Activated naive CD4-positive, alpha-beta T cell treated with Interleukin-2 at 50 U/mL for 16 hours (primary cell): ENCODE measurements at places on chromosomes 1 and 21.
A peak's percentile ranks its signal among the peaks of the same experiment; 100 is the strongest.

- DNase-seq = no peak
Measured at GRCh38 chr21:34965200-34966174, 83.6 kb downstream of the RUNX1 start.

DNA sequence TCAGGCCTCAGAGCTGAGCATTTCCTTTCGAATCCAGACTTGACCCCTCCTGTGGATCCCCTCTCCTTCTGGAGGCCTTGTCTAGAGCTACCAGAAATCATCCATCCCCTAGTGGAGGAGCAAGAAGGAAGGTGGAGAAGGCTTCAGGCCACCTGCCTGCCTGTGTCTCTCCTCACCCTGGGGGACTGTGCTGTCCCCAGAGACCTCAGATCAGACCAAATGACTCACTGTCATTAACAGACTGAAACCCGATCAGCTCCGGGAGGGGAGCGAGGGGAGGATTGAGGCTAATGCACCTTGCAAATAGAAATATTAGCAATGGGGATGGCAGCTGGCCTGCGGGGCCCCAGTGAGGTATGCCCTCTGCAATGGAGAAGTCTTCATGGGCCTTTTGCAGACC is 2.1 kb downstream of the MYBPH start:
- DNase-seq = no peak

DNA sequence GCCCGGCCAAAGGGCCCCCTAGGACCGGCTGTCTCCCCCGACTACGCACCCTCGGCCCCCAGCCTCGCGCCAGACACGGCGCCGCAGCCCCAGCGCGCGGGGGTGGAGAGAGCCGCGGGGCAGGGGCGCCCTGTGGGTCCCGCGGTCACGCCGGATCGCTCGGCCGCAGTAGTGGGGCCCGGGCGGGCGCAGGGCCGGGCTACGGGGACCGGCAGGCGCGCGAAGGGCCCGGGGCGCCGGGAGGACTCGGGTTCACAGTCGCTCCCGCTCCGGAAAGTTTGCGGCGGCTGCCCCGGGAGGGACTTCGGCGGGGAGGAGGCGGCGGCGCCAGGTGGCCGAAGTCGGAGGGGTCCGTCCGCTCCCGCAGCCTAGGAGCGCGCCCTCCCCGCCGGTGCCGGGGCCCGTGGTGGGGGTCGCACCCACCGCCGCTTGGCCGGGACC is 7.1 kb upstream of the ZNF669 start:
- no peak for DNase-seq

GRCh38 chr1:177864538-177865305 is 105.1 kb downstream of the SEC16B start:
- no peak for DNase-seq

DNA sequence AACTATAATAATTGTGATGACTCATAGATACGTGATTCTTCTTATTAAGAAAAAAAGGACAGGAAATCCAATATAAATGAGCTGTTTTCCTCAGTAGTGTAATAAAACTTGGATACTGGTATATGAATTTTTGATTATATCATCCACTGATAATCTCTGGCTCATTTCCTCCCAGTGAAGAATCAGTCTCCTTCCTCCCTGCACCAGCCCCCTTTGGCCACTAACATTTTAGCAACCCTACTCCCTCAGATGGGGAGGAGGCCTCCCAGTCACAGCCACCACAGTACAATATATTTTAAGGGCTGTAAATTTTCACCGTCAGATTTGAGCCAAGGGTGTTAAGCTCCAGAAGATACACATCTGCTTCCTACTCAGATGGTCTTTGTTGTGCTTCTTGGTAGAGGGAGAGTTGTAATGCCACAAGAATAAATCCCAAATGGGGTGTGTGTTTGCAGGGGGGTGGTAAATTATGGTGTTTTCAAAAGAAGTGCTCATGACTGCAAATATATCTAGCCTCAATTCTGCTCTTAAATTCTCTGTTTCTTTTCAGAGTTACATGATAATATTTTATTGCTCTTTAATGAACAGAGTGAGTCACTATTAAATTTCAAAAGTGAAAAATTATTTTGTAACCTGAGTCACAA is 153.5 kb downstream of the HLX start:
- no peak for DNase-seq

GRCh38 chr21:29697555-29698193 is 242.1 kb downstream of the GRIK1 start:
- no peak for DNase-seq

DNA sequence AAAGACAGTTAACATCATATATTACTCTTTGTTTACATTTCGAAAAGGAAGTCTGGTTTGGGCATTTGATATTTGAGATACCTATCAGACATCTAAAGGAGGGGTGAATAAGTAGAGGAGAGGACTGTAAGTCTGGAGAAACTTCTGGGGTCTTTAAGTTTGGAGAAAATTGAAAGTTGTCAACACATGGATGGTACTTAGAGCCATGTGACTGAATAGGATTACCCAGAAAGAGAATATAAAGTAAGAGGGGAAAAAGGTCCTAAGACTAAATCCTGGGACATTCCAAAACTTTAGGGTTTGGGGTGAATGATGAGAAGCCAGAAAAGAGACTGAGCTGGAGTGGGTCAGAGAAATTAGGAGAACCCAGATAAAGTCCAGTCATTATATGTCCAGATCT is 10.1 kb upstream of the RNF2 start:
- no peak for DNase-seq

- no peak for DNase-seq
Measured at GRCh38 chr1:37999430-38000232, 5.7 kb downstream of the FHL3 start.

- DNase-seq = no peak
Measured at GRCh38 chr1:172902200-172902599, 148.5 kb downstream of the TNFSF18 start.

- no peak for DNase-seq
Measured at GRCh38 chr1:111597426-111597825, 22.2 kb upstream of the RAP1A start.

GRCh38 chr1:232464325-232464724 is 165.6 kb downstream of the SIPA1L2 start:
- DNase-seq = no peak

DNA sequence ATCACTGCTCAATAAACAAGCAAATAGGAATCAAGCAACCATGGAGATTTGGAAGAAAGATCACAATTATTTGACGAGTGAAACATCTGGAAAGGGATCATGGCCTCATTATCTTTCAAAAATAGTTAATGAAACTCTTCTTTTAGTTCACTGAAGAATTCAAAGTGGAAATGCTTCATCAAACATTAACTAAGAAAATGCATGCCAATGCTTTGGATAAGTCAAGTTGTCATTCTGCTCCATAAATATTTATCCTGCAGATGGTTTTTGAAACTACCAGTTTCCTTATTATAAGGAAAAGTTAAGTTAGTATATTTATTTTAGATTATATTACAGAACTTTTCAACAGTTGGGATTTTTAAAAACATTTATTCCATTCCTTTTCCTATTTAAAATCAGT is 206.5 kb upstream of the ADGRL2 start:
- DNase-seq = no peak

DNA sequence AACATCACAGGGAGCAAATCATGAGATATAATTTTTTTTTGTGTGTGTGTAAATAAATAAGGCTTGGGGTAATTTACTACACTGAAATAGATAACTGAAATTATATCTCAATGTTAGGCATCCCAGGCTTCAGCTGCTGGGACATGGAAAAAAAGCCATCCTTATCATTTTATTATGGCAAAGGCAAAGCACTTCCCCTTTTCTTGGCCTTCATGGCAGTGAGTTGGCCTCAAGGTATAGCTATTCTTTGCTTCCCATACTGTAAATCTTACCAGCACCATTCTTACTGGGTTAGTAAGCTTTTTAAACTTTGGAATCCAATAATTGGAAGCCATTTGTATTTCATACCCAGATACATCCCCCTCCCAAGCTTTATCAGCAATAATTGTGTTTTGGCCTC is 29.0 kb downstream of the RBM11 start:
- DNase-seq = no peak

GRCh38 chr1:20376880-20377494 is 86.3 kb downstream of the VWA5B1 start:
- peak; percentile 66 for DNase-seq

GRCh38 chr1:27538793-27539192 is 48.8 kb upstream of the WASF2 start:
- DNase-seq = no peak

- DNase-seq = no peak
Measured at GRCh38 chr1:65605621-65606020, 185.2 kb downstream of the LEPR start.

DNA sequence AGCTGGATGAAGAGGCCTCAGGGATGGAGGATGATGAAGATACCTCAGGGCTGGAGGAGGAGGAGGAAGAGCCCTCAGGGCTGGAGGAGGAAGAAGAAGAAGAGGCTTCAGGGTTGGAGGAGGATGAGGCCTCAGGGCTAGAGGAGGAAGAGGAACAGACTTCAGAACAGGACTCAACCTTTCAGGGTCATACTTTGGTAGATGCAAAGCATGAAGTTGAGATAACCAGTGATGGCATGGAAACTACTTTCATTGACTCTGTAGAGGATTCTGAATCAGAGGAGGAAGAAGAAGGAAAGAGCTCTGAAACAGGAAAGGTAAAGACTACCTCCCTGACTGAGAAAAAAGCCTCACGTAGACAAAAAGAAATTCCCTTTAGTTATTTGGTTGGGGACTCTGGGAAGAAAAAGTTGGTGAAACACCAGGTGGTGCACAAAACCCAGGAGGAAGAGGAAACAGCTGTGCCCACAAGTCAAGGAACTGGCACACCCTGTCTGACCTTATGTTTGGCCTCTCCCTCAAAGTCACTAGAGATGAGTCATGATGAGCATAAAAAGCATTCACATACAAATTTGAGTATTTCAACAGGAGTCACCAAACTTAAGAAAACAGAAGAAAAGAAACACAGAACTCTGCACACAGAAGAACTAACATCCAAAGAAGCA is 15.4 kb downstream of the L1TD1 start:
- no peak for DNase-seq

DNA sequence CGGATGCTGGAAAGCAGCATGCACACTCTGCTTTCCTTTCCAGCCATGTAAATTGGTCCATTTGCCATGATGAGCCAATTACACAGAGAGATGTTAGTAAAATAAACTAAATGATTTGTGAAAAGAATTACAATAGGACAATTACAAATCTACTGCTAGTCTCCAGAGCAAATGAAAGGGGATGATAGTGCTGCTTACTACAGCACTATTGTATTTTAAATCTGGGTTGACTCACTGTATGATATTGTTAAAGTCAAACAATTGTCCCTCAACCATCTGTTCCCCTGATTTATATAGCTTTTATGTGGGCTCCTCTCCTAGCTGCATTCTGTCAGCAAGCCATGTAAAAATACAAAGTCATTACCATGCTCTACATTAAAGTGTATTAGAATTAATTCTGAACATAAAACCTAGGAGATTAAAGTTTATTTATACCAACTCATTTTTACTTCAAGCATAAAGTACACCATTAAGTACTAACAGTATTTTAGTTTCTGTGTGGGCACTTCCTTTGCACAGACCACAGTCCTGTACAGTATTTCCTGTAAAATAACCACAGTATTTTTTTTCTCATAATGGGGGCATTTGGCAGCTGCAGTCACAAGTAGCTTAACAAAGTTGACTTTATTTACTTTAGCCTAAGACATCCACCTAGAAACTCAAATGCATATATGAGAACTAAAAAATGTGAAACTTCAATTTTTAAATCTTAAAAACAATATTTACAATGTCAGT is 135.8 kb downstream of the VAV3 start:
- no peak for DNase-seq

DNA sequence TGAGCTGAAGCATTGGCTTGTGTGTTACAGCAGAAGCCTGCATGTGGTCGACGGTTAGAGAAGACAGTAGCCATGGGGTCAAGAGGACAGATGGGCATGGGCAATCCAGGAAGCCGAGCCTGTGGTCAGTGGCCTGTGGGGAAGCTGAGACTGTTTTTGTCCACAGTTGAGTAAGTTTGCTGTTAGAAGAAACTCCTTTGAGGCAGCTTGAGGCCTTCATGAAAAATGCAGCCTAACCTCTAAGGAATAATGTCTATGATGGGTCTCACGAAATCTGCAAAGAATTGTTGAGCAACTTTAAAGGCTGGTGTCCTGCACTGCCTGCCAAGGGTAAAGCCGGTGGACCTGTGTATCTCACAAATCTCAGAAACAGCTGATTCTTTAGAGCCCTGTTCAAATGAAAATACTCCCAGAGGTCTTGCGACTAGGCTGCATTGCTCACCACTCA is 322.4 kb downstream of the SETD4 start:
- DNase-seq = no peak

- DNase-seq = no peak
Measured at GRCh38 chr1:156108664-156109241, 5.8 kb upstream of the LMNA start.

GRCh38 chr21:39633770-39634181 is 21.0 kb downstream of the B3GALT5 start:
- no peak for DNase-seq

DNA sequence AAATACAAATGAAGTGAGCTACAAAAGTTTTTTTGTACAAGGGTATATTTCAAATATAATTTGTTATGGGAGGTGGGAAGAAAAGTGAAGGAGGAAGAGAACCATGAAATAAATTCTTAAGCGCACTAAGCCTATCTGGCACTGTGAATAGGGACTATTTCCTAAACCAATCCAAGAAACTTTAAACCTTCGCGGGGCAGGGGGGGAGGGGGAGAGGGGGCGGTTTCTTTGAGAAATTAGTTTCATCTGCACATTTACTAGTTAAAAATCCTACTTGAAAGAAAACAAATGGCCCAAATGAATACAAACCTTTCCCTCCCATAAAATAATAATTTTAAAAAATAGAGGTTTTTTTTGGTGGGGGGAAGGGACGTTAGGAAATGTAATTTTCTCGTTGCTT is 364 bp downstream of the GOLPH3L start:
- no peak for DNase-seq

DNA sequence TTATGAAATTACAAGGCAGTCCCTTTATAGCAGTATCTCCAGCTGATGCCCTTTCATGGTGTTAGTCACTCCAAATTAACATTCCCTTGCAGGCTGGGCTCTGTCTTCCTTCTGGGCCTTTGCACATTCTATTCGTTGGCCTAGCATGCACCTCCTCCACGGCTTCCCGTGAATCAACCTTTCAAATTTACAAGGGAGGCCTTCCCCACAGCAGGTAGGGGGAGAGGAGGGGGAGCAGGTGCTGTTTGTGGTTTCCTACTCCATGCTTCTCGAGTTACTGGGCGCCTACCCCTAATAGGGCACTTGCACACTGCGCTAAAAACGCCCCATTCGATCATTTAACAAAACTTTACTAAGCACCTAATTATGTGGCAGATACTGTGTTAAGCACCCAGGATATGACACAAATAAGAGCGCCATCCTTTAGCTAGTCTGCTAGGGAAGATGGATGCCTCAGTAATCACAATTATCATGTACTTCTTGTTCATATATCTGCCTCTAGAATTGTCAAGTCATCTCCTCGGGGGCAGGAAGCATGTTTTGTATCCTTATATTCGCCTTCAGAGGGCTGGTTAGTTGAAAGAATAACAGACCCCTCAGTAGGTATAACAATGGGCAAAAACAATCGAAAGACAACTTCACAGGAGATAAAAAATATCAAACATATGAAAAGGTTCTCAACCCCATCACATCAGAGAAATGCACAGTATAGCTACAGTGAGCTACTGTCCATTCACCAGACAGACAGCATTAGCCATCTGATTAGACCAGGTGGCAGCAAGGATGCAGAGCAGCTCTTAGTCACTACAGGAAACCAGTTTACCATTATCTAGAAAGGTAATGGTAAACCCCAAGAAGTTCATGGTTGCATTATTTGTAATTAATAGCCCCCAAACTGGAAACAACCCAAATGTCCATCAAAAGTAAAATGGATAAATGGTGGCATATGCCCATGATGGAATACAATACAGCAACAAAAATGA is 1.7 kb upstream of the ADAR start:
- peak; percentile 54 for DNase-seq

- no peak for DNase-seq
Measured at GRCh38 chr1:8874230-8875201, 4.0 kb downstream of the ENO1 start.
